ENCODE measurements at places on chromosomes 2 and 18. TPM values are rescaled to one million over a fixed set of nuclear protein-coding genes. Genes with fewer than 3 reads are reported as not detected.

- no peak for DNase-seq
These were observed 1.8 kb downstream of the RTKN start for GRCh38 chr2:74439803-74440377.

GRCh38 chr2:238220892-238221521 lies 17.5 kb upstream of the ILKAP start:
- DNase-seq: no peak

GRCh38 chr18:73842795-73843394 lies 304.7 kb downstream of the FBXO15 start:
- DNase-seq: peak; percentile 69

DNA sequence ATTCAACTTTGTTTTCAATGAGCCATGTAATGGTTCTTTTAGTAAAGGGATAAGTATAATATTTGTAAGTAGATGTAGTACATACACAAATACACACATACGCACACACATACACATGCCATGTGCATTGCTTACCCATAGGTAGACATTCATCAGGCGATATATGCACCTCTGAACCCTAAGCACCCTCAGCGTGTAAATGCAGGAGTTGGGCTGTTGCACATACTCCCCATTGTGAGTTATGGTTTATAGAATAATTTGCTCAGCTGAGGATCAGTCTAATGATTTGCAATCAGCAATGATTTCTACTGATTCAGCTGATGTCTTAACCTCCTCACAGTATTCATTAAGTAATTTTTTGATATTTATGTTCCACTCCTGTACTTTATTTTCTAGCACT lies 217.6 kb upstream of the ETAA1 start:
- no peak for DNase-seq

Gene CD8B2
- total RNA-seq: not detected

- no peak for DNase-seq
These were observed 18.0 kb downstream of the TWIST2 start for GRCh38 chr2:238865744-238866355.

- no peak for DNase-seq
These were observed 297.6 kb downstream of the CDCA7 start for GRCh38 chr2:173652311-173652710.

Gene TGFA
- 0.77 TPM for total RNA-seq

Gene STEAP3
- total RNA-seq: 0.94 TPM

DNA sequence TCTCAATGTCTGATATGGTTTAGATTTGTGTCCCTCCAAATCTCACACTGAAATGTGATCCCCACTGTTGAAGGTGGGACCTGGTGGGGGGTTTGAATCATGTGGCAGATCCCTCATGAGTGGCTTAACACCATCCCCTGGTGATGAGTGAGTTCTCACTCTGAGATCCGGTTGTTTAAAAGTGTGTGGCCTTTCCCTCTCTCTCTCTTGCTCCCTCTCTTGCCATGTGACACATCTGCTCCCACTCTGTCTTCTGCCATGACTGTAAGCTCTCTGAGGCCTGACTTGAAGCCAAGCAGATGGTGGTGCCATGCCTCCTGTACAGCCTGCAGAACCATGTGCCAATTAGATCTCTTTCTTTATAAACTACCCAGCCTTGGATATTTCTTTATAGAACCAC lies 108.8 kb downstream of the RBMS1 start:
- no peak for DNase-seq

GRCh38 chr2:138548796-138549195 lies 47.2 kb downstream of the SPOPL start:
- DNase-seq: no peak

DNA sequence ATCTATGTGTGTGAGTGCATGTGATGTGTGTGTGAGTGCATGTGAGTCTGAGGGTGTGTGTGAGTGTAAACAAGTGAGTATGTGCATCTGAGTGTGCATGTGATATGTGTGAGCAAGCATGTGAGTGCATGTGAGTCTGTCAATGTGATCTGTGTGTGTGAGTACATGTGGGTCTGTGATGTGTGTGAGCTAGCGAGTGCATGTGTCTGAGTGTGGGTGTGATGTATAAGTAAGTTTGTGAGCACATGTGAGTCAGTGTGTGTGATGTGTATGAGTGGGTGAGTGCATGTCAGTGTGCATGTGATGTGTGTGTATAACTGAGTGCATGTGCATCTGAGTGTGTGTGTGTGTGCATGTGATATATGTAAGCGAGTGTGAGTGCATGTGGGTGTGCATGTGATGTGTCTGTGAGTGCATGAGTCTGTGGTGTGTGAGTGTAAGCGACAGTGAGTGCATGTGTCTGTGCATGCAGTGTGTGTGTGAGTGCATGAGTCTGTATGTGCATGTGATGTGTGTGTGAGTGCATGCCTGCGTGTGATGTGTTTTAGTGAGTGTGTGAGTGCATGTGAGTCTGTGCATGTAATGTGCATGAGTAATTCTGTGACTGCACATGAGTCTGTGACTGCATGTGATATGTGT lies 44.1 kb downstream of the COPS8 start:
- no peak for DNase-seq

Gene C2orf78
- not detected for total RNA-seq

Gene NPAS2
- 5.2 TPM for total RNA-seq

DNA sequence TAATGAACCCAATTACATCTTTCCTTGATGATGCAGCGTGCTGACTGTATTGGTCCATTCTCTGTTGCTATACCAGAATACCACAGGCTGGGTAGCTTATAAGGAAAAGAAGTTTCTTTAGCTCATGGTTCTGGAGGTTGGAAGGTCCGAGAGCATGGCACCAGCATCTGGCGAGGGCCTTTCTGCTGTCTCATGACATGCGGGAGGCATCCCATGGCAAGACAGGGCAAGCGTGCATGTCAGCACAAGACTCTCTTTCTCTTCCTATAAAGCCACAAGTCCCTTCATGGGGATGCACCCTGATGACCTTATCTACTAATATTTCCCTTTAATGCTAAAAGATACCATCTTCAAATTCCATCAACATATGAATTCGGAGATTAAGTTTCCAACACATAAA lies 122.8 kb upstream of the FHL2 start:
- no peak for DNase-seq

GRCh38 chr2:190129421-190130199 lies 67.1 kb upstream of the MSTN start:
- no peak for DNase-seq

GRCh38 chr2:50885948-50886347 lies 146.0 kb downstream of the NRXN1 start:
- DNase-seq: no peak

Gene CPO
- not detected for total RNA-seq

DNA sequence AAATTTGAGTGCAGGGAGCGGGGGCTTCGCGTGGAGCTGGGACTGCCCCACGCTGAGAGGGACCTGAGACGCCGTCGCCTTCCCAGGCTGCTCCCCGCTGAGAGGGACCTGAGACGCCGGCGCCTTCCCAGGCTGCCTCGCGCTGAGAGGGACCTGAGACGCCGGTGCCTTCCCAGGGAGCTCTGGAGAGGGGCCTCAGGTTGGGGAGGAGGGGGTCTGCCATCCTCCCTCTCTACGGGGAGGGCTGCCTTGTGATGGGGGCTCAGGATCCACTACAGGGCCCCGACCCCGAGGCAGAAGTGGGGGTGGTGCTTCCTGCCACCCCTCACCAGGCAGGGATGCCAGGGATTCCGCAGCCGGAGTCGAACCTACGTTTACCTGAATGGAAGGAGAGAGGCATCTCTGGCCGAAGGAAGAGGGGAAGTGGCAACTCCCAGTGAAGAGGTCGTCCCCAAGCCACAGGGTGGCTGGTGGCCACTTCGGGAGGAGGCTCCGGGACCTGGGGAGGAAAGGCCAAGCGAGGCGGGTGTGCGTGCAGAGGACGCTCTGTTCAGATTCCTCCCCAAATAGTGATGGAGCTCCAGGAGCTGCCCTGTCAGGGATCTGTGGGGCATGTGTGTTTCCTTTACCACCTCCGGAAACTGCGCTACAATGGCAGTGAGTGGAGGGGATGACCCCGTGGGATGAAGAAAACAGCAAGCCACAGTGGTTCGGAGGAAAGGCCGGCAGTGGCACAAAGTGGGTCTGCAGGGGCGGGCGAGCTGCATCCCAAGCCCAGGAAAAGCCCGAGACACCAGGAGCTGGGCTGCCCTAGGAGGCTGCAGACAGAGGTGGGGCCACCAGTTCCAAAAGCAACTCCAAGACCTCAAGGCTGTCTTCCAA lies 108.2 kb upstream of the CTDP1 start:
- peak; percentile 34 for DNase-seq

All from mesothelial cell of epicardium (in vitro differentiated cells).